ENCODE measurements at places on chromosomes 2 and 18. TPM values are rescaled to one million over a fixed set of nuclear protein-coding genes. Genes with fewer than 3 reads are reported as not detected.

The HOXD13 gene
- not detected for total RNA-seq

The KCNG2 gene
- total RNA-seq = not detected

The LIMS3 gene
- 7.9 TPM for total RNA-seq

The UPP2 gene
- not detected for total RNA-seq

The CD207 gene
- total RNA-seq = not detected
